HFFc6 (cell line): ENCODE measurements at places on chromosomes 7 and 10.

GRCh38 chr10:124640538-124641231, 103.5 kb downstream of the FAM53B start:
- no peak for DNase-seq

GRCh38 chr7:40676221-40676620, 541.4 kb downstream of the SUGCT start:
- DNase-seq: no peak

DNA sequence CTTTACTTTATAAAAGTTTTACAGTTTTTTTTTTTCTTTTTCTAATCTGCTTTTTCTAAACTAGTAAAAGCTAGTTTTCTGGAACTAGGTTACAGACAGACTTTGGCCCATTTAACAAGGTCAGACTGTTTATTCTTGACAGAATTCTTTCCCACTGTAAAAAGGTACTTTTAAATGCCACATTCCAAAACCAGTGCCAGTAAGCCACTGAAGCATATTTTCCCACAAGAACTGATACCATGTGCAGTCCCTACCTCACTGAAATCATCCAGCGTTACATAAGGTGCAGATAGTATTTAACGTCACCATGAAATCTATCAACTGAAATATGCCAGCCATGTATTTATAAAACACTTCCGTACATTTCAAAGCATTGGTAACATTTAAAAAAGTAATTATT, 121.6 kb downstream of the CDK6 start:
- DNase-seq: no peak

- no peak for DNase-seq
These were observed 240.0 kb downstream of the SDHAF3 start for GRCh38 chr7:97357459-97357858.

DNA sequence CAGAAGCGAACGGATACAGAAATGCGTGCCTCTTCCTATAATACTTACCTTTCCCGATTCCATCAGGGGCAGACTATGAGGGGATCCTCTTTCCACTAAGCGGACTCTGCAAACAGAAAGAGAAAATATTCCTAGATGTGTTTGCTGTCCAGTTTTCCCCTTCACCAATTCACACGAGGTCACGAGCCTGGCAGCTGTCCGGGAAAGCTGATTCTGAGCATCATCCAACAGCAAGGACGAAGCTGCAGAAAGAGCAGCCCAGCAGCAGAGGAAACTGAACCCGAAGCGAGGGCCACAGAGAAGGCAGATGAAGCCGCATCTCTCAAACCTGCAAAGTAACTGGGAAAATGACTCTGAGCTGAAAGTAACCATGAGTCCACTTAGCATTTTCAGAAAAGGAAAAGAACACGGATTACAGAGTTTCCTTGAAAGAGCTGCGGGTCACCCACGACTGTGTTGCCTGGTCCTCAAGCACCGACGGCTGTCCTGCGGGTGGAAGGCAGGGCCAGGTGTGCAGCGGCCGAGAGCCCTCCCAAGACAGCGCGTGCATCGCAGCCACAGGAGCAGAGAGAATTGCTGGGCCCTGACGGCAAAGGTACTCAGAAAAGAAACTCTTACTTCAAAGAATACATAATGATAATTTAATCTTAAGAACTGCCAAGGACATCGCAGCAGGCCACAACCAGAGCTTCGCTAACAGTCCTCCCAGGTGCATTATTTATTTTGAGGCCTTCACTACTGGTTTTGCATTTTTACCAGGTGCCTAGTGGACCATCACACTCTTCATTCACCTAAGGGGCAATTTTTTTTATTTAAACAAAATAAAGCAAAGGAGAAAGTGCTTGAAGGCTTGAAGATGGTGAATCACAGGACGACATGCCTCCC, 153.3 kb downstream of the ZMYND11 start:
- no peak for DNase-seq

DNA sequence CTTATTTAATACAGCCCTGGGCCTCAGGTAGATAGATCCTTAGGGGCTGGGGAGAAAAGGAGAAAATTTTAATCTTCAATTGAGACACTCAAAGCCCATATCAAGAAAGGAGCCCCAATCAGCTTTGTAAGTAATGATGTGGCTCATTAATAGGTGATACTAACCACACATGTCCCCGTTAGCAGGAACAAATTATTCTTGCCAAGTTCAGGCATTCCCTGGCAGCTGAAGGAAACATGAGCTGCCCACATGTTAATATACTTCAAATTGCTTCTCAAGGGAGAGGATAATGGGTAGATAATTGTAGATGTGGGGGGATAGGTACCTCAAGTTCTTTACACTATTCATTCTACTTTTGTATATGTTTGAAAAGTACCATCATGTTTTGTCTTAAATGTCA, 14.5 kb downstream of the IFIT5 start:
- no peak for DNase-seq

GRCh38 chr7:52980129-52980528, 55.3 kb upstream of the POM121L12 start:
- DNase-seq: no peak

DNA sequence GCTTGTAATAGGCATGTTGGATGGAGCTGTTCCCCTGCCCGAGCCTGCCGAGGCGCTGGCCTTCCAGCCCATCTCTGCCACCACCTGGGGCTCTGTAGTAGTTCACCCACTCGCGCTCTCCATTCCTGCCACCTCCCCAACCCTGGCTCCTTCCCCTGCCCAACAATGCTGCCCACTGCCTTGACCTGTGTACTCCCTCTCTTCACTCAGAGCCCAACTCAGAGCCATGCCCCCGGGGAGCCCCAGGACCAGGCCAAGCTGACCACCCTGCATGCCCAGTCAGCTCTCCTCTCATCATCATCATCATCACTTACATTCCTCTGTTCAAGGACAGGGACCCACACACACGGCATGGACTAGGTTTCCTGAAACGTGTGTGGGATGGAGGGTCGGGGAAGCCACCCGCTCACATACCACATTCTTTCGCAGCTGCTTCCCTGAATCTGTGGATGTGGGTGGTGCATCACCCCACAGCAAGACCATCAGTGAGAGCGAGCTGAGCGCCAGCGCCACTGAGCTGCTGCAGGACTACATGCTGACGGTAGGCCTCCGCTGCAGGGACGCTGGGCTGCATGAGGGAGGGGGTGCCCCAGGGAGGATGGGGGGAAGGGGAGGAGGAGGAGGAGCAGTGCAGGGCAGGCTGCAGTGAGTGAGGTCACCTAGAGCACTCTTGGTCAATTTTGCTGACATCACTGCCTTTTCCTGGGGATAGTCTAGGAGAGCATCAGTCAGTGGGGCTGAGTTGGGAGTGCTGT, 15.6 kb downstream of the NACAD start:
- DNase-seq: no peak

DNA sequence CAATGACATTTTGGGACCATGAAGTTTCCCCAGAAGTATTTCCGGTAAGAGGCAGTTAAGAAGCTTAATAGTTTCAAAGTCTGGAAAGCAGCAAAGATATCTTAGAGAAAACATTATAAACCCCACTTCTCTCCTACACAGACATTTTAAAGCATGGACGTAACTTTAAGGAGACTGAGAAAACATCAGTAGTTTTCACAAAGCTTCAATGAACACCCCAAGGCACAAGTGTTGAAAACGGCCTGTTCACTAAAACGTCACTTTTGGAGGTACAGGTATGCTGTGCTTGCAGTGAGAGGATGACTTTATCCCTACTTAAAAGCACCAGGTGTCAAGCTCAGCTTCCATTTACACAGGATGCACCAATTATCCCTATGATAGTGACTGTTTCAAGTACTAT, 25.0 kb downstream of the NCOA4 start:
- no peak for DNase-seq

DNA sequence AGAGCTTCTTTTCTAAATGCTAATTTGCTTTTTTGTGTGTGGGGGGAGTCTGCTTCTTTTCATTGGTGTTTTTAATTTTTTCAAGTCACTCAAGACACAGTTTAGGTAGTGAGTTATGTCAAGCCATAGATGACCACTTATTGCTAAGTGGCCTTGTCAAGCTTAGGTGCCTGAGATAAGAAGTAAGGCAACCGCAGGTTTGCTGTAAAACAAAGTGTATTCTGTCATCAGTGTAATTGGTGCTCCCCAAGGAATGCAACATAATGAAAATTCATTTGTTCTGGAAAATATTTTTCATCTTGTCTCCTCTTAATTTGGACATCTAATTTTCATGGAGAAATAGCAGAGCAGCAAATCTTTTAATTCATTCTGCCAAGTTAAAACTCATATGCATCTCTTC, 249.6 kb downstream of the EXOC4 start:
- DNase-seq: no peak

DNA sequence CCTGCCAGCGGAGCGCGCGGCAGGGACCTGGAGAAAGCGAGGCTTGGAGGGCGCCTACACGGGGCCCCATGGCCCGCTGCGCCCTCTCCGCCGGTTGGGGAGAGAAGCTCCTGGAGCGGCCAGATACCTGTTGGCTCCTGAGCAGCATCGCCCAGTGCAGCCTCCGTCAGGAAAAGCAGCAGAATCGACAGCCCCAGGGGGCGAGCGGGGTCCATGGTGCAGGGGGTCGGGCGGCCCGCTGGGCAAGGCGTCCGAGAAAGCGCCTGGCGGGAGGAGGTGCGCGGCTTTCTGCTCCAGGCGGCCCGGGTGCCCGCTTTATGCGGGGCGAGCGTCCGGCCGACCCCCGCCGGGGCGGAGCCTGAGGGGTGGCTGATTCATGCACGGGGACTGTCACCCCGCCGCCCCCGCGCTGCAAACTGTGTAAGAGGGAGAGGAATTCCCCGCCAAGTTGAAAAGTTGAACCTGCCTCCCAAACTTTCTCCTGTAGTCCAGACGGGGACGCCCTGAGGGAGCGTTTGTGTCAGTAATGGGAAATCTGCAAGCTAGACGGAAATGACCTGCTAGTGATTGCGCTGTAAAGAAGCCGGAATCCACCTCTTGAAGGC, at the start of gene TFPI2:
TFPI2 (minus strand) TSS at position 290 of the 605 bp plus-strand sequence; CDS start at position 215, 75 bp downstream.
- peak; percentile 23 for DNase-seq

DNA sequence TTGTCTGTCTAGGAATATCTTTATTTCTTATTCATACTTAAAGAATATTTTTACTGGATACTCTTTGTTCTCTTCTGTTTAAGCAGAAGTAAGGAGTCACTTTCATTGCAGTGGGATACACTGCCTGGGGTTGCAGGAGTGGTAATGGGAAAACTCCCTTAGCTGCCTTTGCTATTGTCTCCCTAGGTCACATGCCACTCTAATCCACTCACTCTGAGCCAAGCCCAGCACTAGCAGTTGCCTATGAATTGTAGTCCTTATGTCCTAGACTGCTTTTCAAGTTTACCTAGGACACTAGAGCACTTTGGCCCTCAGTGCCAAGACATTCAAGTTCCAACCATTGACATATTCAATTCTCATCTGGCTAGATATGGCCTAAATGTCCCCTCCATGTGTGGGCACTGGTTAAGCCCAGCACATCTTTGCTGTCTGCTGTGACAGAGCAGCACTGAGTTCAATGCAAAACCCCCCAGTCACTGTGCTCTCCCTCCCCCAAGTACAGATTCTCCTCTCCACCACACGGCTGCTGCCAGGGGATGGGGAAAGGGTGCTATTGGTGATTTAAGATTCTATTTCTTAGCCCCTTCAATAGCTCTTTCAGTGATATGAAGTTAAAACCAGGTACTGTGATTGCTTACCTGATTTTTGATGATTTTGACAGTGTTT, 991.7 kb upstream of the KCND2 start:
- DNase-seq: no peak

GRCh38 chr7:120272701-120273475, at the start of gene KCND2:
Gene KCND2, plus strand, starts transcription at chr7:120273175.
- DNase-seq: no peak

DNA sequence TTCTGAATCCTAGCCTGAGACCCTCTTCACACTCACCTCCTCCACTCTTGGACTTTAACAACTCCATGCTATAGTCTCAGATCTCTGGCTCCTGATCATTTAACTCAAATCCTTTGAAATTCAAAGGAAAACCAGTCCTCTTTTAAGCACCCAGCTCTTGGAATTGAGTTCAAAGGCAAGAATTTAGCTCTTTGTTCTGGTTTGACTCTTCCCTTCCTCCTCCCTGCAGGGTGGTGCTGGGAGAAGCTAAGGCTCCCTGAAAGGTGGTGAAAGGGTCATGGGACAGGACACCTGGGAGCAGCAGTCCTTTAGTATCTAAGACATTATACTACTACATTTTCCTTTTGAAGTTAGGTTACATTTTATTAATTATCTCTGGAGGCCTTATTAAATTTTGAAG, 259.4 kb downstream of the CCSER2 start:
- no peak for DNase-seq

- DNase-seq: no peak
These were observed 28.3 kb upstream of the RALA start for GRCh38 chr7:39594988-39595620.

DNA sequence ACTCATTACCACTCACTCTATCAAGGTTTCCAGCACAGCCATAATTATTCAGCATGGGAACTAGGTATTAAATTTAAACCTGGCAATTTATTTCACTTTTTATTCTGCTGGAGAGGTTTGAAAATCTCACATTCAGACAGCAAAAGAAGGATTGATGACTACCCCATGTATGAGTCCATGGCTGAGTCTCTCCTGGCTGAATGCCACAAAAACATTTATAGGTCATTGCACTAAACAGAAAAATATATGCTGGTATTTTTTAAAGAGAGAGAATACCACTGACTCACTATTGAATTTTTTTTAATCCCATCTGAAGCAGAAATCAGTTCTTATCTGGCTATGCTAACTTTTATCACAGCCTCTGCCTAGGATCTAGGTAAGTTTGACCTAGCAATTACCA, 336.3 kb downstream of the PPP1R3A start:
- DNase-seq: no peak

- no peak for DNase-seq
These were observed 1.3 kb downstream of the SAP25 start for GRCh38 chr7:100572281-100572948.

DNA sequence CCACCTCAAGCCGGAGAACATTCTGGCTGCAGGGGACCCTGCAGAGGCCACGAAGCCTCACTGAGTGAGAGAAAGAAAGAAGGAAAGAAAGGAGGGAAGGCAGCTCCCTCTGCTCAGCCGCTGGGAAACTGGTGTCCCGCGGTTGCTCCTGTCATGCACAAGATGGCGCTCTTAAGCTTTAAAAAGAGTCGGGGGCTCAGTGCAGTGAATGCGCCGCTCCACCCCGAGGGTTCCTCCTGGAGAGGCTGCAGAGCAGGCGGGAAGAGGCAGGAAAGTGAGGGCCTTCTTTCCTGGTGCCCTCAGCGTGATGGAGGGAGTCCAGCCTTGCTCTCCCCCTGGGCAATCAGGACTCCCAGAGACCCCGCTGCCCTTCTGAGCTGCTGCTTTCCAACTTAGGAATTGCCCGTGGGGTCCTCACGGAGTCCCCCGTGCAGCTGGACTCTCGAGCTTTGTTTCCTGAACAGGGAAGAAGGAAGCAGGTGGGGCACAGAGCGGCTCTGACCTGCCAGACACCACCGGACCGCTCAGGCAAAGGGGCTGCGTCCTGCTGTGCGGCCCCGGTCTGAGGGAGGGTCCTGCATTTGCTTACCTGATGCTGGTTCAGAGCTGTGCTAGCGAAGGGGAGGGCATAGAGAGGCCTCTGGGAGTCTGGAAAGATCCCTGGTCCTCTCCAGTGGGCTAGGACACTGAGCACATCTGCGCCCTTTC, 141.9 kb upstream of the MKI67 start:
- no peak for DNase-seq

- no peak for DNase-seq
These were observed 19.7 kb upstream of the LFNG start for GRCh38 chr7:2499719-2500430.

GRCh38 chr7:41035794-41036193, 667.1 kb downstream of the INHBA start:
- no peak for DNase-seq
